ENCODE measurements at places on chromosomes 2 and 18. TPM values are rescaled to one million over a fixed set of nuclear protein-coding genes. Genes with fewer than 3 reads are reported as not detected.

The GBX2 gene
- not detected for total RNA-seq

The HSPE1 gene
- total RNA-seq = 170 TPM

The TUBA4B gene
- total RNA-seq = not detected

The TBR1 gene
- not detected for total RNA-seq

The TTLL4 gene
- 39.6 TPM for total RNA-seq

The UPP2 gene
- total RNA-seq = not detected

The SPDYA gene
- total RNA-seq = 1.6 TPM

The ELOA2 gene
- total RNA-seq = not detected

The TMEM37 gene
- total RNA-seq = not detected

The RHOB gene
- 36.4 TPM for total RNA-seq

The AQP12B gene
- not detected for total RNA-seq

The SERPINB4 gene
- total RNA-seq = not detected

The GPR155 gene
- total RNA-seq = 13.5 TPM
